ENCODE measurements at places on chromosomes 5 and 9.

DNA sequence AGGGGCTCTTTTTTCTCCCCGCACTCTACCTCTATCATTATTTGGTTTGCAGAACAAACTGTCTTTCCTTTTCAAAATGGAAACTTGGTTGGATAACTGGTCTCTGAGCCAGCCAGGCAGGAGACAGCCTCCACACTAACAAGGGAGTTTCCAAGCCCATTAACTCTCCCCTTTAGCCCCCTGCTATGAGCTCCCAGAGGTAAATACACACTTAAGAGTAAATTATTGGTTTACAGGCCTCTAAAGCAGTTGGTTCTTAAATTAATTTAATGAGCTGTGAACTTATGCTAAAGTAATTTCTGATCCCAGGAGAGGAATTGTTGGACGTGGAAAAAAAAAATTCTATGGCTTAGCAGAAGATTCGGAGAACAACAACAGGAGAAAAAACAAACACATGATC lies 30.3 kb downstream of the EPB41L4A start:
- DNase-seq, result no peak

- DNase-seq, result no peak
These were observed 971.5 kb downstream of the EFNA5 start for GRCh38 chr5:106699198-106699597.

GRCh38 chr9:105405514-105406131 lies 42.2 kb upstream of the FSD1L start:
- peak; percentile 28 for DNase-seq

GRCh38 chr9:129201289-129201688 lies 23.2 kb upstream of the IER5L start:
- no peak for DNase-seq

- DNase-seq, result no peak
These were observed 31.2 kb downstream of the NKD2 start for GRCh38 chr5:1039706-1040260.
